ENCODE measurements at places on chromosomes 2 and 18. TPM values are rescaled to one million over a fixed set of nuclear protein-coding genes. Genes with fewer than 3 reads are reported as not detected.

Gene ARHGEF4
- total RNA-seq = 0.30 TPM

Gene OST4
- 312 TPM for total RNA-seq

Gene SERPINB13
- total RNA-seq = not detected

Gene TFCP2L1
- 0.08 TPM for total RNA-seq

Gene CCDC195
- not detected for total RNA-seq

Gene ROCK1
- total RNA-seq = 67.0 TPM

Gene CD8A
- 4.8 TPM for total RNA-seq

Gene COL4A3
- not detected for total RNA-seq

Gene TBR1
- not detected for total RNA-seq

Gene NCK2
- total RNA-seq = 75.9 TPM

Gene SERPINB12
- not detected for total RNA-seq

Gene KIF5C
- total RNA-seq = 14.7 TPM

Gene IGFBP2
- total RNA-seq = 1.2 TPM

Gene ABCB11
- not detected for total RNA-seq

Gene LDAH
- total RNA-seq = 28.1 TPM

Gene DSEL
- total RNA-seq = 0.15 TPM

Gene STRN
- total RNA-seq = 33.7 TPM

Gene KIAA2012
- total RNA-seq = not detected

Gene ITGA4
- 252 TPM for total RNA-seq

Gene HMSD
- 9.6 TPM for total RNA-seq

Gene GALNT14
- total RNA-seq = not detected

Gene OXER1
- not detected for total RNA-seq

Measured in activated CD4-positive, alpha-beta memory T cell treated with anti-CD3 and anti-CD28 coated beads, Interleukin-2, amount 10 ng/mL, durations not matched to agents 7 days and 5 days (primary cell).